ENCODE measurements at places on chromosomes 13 and 19.
A peak's percentile ranks its signal among the peaks of the same experiment; 100 is the strongest.

DNA sequence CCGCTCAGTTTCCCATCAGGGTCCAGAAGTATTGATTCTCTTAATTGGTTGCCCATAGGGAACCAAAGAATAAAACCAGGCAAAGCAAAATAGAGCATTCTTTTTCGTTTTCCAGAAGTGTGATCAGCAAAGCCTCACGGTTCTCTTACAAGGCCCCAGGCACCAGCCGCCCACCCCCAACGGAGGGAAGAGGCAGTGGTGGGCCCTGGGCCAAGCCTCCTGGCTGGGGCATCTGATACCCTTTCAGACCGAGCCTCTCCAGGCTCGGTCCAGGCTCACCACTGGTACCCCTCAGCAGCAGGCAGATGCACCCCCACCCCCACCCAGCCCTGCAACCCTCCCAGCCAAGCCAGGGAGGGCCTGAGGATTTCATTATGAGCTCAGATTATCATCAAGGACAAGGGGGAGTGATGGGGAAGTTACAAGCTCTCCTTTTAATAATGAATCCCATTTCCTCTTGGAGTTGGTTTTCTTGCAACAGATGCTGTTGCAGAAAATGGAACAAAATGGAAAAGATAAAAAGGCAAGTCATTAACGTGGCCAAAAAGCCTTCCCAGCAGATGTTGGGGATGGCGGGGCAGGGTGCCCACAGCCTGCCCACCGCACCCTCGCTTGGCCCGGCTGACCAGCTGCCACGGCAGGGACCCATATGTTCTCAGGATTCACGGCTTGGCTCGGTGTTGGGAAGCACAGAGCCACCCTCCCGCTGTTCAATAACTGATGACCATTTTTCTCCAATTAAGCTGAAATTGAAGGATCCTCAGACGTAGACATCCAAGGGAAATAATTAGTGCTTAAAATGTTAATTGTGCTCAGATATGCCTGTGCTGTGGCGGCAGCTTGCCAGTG, 45.9 kb upstream of the KCTD15 start:
- no peak for DNase-seq

DNA sequence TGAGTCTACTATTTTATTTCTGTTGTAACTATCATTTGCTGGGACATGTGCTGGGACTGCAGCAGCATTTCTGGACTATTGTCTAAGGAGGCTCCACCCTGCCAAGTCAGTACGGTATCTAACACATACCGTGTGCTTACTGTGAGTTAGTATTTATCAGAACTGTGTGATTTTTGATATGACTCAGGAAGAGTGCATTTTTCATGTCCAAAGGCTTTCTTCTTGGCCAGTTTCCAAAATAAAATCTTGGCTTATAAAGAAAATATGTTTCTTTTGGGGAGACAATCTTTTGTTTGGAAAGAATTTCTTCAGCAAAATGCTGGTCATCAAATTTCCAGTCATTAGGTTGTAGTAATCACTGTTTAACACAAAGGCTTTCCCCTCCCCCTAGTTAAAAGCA, 11.6 kb downstream of the PARP4 start:
- no peak for DNase-seq

GRCh38 chr19:28508666-28509065, 704.3 kb downstream of the UQCRFS1 start:
- no peak for DNase-seq

- DNase-seq = no peak
Measured at GRCh38 chr19:5083547-5083965, 114.6 kb downstream of the KDM4B start.

DNA sequence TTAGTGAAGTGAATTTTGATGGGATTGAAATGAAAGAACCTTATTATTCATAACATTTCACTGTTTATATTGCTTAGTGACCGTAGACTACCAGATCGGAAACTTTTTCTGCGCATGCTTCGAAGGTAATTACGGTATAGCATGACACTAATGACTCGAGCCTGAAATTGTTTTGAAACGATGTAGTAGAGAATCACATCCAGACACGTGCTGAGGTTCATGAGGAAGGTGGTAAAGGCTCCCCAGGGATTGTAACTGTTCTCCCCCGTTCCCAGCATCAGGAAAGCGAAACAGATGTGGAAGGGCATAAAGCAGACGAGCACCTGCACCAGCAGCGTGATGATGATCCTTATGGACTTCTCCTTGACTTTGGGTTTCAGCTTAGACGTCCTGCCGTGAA, 3.3 kb downstream of the GPR18 start:
- no peak for DNase-seq

DNA sequence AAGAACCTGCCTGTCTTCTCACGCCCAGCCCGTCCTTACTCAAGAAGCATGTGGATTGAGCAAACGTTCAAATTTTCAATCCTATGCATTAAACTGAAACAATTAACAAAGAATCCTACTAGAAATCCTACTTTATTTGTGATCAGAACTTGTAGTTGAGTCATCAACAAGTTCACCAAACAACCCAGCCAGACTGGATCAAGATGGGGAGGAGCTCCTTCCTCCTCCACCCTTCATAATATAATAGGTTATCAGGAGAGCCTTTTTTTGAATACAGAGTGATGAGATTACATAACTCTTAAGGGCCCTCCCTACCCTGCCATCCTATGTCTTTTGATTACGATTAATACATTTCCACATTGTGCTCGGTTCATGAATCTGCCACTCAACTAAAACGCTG, 32.7 kb downstream of the SOX21 start:
- DNase-seq = no peak

- no peak for DNase-seq
Measured at GRCh38 chr13:113995051-113995601, 21.2 kb upstream of the C13orf46 start.

GRCh38 chr13:35695448-35695770, 218.9 kb upstream of the MAB21L1 start:
- peak; percentile 43 for DNase-seq

DNA sequence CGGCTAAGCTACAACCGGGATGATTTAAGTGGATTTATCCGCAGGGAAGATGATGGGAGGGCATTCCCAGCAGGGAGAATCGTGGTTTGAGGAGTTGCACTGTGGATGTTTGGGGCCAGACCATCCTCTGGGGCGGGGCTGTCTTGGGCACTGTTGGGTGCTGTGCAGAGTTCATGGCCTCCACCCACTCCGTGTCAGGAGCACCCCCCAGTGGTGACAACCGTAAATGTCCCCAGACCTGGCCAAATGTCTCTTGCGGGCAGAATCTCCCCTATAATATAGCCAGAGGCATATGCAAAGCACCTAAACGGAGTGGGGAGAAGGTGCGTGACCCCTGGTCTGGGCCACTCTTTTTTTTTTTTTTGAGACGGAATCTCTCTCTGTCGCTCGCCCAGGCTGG, 40.2 kb downstream of the SMIM24 start:
- DNase-seq = peak; percentile 93

- peak; percentile 53 for DNase-seq
Measured at GRCh38 chr13:39976481-39976880, 321.0 kb downstream of the COG6 start.

DNA sequence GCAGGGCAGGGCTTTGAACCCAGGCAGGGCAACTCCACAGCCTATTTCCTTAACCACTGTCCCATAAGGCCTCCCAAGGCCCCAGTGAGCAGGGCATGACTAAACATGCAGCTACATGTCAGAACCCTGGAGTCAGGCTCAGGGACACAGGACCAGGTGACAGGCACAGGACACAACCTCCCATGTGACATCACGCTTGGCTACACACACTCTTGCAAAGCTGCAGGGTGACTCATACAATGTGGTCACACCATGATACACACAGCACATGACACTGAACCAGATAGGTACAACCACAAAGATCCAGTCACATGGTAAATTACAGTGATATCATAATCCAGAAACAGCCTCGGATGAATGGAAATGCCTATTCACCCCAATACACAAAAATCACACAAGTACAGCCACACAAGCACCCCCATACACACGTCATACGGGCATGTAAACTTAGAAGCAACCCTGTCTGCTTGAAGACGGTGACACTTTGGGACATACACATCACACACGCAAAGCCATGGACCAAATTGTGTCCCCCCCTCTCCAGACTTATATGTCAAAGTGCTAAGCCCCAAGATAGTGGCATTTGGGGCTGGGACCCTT, 14.5 kb downstream of the KLK4 start:
- no peak for DNase-seq

DNA sequence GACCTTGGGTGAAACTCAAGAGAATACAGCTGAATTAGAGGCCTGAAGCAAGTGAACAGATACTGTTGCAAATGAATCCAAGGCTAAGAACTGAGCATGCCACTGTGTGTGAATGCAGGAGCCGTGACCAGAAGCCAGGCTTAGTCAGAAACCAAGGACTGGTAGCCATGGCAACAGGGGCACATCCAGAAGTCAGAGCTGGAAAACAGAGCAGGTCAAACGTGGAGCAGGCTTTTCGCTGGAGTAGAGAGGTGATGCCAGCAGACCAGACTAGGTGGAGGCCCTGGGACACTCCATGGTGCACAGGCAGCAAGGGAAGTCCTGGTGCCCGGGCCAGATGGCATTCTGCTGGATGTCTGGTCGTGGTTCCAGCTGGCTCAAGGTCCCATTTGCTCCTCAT, 564.1 kb downstream of the PCDH9 start:
- peak; percentile 63 for DNase-seq

- no peak for DNase-seq
Measured at GRCh38 chr19:47110521-47111005, 3.0 kb downstream of the ZC3H4 start.

- no peak for DNase-seq
Measured at GRCh38 chr13:99774644-99775043, 196.9 kb downstream of the ZIC5 start.

GRCh38 chr19:38030686-38031422, 123.8 kb downstream of the SIPA1L3 start:
- DNase-seq = no peak

- DNase-seq = no peak
Measured at GRCh38 chr13:27790523-27790922, 1.8 kb upstream of the GSX1 start.

GRCh38 chr13:75869981-75870380, 233.9 kb downstream of the LMO7 start:
- DNase-seq = no peak

- DNase-seq = peak; percentile 87
Measured at GRCh38 chr19:51000981-51001380, 423 bp downstream of the KLK8 start.

GRCh38 chr19:51509823-51510660, 8.4 kb upstream of the SIGLEC12 start:
- DNase-seq = no peak

- peak; percentile 50 for DNase-seq
Measured at GRCh38 chr13:113405481-113406300, 41.8 kb upstream of the GRTP1 start.

DNA sequence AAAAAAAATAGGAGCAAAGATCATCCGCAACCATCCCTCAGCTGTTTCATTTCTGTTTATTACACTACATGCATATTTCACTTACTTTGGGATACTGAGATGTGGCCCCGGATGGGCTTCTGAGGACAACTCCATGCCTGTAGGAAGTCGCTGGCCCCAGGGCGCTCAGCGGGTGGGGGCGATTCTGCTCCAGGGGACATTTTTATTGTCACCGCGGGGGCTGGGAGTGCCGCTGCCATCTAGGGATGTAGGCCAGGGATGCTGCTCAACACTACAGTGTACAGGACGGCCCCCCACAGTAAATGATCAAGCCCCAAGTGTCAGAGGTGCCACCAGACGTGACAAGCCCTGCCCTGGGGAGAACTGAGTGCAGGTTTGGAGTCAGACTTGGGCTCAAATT, 6.4 kb upstream of the BST2 start:
- DNase-seq = peak; percentile 49

DNA sequence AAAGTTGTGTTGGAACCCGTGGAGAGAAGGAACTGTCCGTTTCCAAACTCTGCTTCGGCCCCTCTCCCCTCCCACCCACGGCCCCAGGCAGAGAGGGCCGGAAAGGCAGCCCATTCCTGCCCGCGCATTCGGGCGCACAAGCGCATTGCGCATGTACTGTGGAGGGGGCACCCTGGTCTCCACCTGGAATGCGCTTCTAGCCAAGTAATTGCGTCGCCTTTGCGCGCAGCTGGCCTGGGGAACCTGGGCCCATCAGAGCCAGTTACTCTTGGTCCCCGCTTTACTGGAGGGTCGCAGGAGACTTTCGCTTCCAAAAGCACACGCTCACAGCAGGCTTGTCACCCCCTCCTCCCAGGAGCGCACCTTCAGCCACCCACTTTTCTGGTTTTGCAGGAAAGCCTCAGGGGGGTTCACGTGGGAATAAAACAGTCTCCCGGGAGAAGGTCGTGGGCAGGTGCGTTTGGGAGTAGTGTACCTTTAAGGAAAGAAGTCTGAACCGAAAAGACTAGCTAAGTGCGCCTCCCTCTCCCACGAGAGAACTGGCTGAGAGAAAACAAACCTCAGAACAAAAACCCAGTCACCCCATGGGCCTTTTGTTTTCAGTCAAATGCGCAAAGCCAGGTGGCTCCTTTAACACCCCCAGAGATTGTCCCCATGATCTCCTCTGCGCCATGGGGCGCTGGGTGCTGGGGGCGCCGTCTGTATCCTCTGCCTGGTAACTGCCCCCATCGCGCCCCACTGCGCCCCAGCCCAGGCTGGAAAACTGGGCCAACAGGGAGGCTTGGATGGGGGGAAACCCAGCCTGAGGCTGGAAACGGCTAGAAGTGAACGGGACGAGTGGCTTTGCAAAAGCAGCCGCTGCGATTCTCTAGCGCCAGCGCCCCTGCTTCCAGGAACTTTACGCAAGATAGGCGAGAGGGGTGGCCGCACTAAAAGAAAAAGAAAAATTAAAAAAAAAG, 28.5 kb downstream of the GSX1 start:
- peak; percentile 64 for DNase-seq

GRCh38 chr13:21075379-21076249, 14.2 kb upstream of the LATS2 start:
- DNase-seq = peak; percentile 88

GRCh38 chr13:76293346-76293745, 592.9 kb downstream of the KCTD12 start:
- no peak for DNase-seq

DNA sequence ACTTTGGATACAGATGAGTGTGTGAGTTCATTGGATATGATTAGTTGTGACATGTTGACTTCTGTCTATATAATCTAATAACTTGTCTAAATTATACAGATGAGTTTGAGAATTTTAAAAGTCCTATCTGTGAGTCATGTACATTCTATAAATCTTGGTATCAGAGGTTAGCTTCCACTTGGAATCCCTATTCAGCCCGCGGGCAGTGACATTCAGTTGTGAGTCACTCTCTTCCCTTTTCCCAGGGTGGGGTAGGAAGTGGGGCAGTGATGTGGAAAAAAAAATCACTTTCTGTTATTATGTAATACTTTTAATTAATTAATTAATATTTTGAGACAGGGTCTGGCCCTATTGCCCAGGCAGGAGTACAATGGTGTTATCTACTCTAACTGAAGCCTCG, 33.0 kb upstream of the ZNF808 start:
- DNase-seq = no peak

DNA sequence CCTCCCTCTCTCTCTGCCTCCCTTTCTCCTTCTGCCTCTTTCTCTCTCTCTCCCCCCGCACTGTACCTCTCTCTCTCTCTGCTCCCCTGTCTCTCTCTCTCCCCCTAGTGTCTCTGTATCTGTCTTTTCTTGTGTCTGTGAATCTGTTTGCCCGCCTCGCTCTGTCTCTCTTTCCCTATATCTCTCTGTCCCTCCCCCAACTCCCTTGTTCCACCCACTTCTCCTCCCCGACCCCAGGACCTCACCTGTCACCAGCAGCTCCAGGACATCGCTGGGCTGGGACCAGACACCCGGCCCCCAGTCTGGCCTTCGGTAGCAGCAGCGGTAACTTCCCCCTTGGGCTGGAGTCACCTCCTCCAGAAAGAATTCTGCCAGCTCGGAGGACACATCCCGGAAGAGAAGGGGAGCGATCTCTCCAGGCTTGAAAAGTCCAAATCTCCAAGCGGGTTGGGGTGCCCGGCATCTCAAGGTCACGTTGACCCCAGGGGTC, 3.9 kb downstream of the OSCAR start:
- peak; percentile 77 for DNase-seq
